ENCODE measurements at places on chromosomes 1 and 21.

DNA sequence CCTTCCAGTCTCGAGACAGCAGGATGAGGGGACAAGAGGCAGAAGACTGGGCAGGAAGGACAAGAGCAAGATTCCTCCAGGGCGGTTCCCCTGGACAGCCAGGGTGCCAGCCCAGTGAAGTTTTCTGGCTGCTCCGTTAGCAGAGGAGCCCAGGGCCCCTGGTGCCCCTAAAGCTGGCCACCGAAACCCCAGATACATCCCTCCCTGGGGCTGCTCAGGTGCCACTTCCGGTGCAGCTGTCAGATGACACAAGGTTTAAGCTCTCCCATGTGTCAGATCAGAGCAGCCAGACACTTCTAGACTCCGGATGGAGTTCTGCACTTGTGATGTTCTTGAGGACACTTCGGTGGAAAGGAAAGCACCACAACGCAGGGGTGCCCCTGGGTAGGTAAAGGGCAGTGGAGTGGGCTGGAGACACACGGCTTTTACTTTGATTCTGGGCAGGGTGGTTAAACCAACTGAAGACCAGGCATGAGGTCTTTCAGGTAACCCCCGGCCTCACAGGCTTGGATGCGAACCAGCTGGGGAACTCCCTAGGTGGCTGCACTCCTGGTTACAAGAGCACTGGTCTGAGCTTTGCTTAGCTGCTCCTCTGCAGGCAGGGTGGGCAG lies 85.7 kb downstream of the ITPKB start:
- DNase-seq, result no peak

GRCh38 chr1:26320896-26321295 lies 3.1 kb downstream of the CD52 start:
- DNase-seq, result no peak

DNA sequence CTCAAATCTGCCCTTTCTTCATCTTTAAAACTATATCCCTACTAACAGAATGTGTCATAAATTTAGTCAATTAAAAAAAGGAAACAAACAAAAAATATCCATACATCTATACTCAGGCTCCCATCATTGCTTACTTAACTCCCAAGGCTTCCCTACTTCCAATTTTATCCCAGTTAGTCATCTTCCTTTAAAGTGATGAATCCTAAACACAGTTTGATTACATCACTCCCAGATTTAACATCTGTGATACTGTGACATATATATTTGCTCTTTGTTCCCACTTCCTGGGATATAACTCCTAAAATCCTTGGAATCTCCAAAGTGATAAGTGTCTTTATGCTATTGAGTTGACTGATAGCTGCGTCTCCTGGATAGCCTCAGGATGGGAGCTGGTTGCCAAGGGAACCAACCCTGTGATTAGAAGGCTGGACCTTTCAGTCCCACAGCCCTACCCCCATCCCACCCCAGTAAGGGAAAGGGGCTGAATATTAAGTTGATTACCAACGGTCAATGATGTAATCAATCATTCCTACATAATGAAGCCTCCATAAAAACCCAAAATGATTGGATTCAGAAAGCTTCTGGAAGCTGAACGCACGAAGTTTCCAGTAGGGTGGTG lies 21.6 kb downstream of the GLMN start:
- no peak for DNase-seq

- no peak for DNase-seq
Observed at GRCh38 chr1:186738926-186739325, 58.7 kb upstream of the PTGS2 start.

GRCh38 chr1:39228252-39228651 lies 23.8 kb downstream of the MACF1 start:
- no peak for DNase-seq

DNA sequence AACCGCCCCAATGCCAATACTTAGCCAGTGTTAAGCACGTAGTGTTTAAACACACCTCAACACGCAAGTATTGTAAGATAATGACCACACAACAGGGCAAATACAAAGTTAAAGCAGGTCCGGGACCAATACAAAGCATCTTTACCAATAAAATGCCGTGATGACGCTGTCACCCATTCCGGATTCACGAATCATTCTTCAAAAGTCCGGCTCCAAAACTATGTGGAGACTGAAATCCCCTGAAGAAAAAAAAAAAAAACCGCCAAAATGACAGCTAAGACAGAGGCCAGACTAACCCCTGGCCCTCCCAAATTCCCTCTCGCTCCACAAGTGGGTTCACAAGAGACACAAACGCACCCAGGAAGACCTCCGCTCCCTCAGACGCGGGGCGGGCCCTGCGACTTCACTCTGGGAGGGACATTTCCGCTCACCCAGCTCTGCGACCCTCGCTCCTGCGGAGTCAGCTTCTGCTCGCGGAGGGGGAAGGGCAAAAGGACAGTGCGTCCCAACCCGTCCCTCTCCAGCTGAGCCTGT lies 625 bp upstream of the DARS2 start:
- DNase-seq, result no peak

GRCh38 chr1:91135799-91136198 lies 114.0 kb upstream of the ZNF644 start:
- DNase-seq, result no peak

GRCh38 chr21:27759820-27760219 lies 792.9 kb upstream of the ADAMTS5 start:
- no peak for DNase-seq

GRCh38 chr1:117069220-117069844 lies 9.2 kb downstream of the TTF2 start:
- DNase-seq, result no peak

- DNase-seq, result no peak
Observed at GRCh38 chr21:29074783-29075182, 1.3 kb upstream of the CCT8 start.

Data from neural progenitor cell (in vitro differentiated cells).